ENCODE measurements at places on chromosomes 5 and 9.
A peak's percentile ranks its signal among the peaks of the same experiment; 100 is the strongest.

GRCh38 chr5:172887692-172888091 is 53.6 kb downstream of the ERGIC1 start:
- DNase-seq: no peak

GRCh38 chr5:163339148-163339547 is 98.2 kb upstream of the CCNG1 start:
- DNase-seq: no peak

GRCh38 chr9:115808695-115809094 is 344.9 kb upstream of the PAPPA start:
- DNase-seq: no peak

DNA sequence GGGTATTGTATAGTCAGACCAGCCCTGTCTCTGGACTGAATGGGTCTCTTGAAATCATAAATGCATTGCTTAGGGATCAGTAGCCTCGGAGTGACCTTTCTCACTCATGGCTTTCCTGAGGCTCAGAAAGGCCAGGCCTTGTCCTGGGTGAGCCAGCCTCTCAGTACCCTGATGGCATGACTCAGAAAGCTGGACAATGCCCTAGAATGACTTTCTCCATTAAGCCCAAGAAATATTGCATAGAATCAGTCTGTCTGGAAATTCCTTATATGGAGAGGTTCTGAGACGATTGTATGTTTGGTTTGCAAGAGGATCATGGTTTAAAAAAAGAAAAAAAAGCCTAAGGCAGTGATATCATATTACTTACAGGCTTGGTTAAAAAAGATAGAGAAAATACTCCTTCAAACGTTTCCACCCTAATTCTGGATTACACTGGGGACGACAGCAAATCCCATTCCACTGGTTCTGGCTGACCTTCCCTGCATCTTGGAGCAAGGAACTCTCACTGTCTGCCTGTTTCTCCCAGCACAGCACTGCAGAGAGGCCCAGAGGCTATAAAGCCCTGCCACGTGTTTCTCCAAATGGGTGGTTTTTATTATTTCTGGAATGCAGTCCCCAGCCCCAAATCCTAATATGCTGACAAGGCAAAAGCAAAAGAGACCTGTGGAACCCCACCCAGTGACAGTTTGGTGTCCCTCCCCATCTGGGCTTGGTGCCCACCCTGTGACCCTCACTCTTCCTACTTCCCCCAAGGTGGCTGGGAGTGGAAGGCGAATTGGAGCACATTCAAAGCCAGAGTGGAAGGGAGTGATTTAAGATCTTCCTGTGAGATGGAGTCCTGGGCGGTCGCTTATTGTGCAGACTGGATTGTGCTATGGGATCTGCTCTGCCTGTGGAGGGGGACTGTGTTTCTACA is 34.4 kb downstream of the MAP1B start:
- DNase-seq: no peak

- DNase-seq: no peak
Observed at GRCh38 chr9:108274971-108275370, 580.8 kb downstream of the ACTL7B start.

DNA sequence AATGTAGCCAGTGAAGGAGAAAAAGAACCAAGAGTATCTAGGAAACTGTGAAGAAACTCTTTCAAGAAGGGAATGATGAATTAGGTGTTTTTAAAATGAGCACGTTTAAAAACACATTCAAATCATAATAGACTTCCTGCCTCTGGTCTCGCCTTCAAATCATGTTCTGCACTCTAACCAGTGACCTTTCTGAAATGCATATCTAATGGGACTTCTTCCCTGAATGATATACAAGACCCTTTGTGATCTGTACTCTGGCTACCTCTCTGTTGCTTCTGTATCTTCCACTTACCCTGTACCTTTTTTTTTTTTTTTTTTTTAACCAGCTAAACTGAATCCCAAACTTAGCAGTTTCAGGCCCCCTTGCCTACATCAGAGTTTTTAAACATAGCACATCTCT is 19.5 kb downstream of the SRFBP1 start:
- no peak for DNase-seq

DNA sequence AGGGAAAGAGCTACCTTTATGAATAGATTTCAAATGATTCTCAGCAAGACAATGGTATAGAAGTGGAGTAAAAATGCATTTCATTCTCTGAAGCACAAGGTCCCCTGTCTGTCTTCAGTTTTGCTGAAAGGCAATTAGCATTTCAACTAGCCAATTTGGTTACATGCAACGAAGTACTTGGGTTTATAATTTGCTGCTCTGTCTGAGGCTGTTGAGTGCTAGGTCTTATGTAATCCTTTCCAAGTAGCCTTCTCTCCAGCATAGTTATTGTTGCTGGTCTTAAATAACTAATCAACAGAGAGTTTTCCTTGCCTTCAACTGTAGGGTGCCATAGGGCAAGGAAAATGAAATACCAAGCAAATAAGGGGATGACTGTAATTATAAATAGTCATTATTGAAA is 4.5 kb downstream of the ADGRV1 start:
- DNase-seq: no peak

DNA sequence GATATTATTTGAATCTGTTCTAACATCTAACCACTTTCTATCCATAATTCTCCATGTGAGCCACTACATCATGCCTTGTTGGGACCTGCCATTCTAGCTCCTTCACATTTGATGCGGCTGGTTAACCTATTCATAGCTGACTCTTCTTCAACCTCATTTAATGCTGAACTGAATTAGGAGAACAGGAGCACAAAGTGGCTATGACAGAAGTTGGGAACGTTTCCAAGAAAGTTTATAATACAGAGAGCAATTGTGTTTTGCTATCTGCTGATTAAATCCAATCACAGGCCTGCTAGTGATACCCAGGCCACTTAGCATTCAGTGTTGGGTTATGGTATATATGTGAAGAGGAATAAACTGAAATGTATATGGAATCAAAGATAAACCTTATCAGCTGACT is 440.3 kb downstream of the PTPRD start:
- DNase-seq: no peak

DNA sequence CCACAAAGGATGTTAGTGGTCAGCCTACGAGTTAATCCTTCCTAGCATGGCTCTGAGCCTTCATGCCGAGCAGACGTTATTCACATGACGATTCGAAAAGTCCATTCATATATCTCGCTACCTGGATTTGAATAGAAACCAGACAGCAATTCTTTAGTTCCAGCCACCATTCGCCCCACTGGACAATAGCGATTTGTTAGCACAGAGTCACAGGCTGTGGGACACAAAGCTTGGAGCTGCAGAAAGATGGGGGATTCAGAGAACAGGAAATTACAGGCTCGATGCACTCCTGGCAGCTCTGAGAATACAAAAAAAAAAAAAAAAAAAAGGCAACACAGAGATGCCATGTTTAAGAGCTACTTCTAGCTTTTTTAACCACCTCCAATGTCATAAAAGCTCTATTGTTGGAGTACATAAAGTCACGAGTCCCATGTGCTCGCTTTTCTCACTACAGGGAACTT is 110.7 kb downstream of the NR6A1 start:
- peak; percentile 16 for DNase-seq

DNA sequence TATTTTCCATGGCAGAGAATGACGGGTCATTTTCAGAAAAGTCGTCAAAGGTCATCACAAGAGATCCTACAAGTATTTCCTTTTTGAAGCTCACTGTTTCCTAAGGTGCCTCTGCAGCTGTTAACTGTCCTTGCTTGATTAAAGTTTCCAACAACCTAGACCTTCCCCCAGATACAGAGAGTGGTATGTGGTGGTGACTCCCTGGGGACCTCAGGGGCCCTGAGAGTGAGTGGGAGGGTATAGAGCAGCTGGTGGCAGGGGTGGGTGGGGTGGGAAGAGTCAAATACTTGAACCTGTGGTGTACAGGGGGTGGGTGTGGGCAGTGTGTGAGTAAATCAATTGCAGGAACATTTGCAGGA is 1.6 kb upstream of the CD72 start:
- no peak for DNase-seq

- no peak for DNase-seq
Observed at GRCh38 chr5:86716121-86716520, 98.4 kb downstream of the COX7C start.

DNA sequence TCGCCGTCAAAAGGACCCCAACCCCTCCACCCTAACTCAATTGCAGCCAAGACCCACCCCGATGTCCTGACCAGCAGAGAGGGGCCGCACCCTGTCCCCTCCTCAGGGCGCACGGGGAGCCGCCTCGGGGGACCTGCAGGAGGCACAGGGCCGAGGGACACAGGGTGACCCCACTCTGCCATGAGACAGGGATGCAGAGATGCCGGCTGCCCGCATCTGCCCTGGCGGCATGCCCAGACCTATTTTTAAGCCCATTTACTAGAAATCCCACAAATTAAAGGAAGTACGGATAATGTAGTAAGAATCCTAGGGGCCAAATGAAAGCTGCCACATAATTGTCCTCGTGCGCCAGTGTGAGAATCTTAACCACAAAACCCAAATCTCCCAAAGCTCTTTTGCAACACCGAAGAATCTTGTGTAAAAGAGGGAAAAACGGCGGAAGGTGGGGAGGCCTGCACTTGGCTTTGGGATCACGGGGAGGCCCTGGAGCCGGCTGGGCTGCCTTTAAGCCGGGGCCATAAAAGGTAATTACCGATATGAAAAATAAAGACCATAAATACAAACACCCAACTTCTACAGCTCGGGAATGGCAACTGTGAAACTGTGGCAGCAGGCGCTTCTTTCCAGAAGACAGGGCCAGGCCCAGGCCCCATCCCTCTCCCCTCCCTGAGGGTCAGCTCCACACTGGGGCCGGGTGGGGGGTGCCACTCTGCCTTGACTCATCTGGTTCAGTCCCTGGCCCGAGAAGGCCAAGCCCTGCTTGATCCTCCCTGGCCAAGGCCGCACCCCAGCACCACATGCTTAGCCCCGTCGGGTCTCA is 35.0 kb downstream of the NACC2 start:
- DNase-seq: no peak

DNA sequence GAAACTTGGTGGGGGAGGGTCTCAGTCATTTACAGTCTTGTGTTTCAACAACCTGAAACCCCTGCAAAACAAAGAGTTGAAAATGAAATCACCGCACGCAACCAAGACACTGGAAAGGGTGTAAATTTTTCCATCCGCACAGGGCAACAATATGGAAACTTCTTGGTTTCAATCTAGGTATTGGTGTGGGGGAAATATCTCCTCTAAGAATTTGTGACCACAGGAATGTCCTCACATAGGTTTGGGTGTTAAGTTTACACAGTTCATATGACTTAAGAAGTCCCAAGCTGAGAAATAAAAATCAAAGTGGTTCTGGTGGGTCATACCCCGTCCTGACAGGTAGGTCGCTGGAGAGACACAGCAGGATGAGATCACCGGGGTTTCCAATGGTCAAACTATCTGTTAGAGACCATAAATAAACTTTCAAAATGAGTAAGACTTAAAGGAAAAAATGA is 51.9 kb upstream of the PIP5K1B start:
- peak; percentile 46 for DNase-seq

DNA sequence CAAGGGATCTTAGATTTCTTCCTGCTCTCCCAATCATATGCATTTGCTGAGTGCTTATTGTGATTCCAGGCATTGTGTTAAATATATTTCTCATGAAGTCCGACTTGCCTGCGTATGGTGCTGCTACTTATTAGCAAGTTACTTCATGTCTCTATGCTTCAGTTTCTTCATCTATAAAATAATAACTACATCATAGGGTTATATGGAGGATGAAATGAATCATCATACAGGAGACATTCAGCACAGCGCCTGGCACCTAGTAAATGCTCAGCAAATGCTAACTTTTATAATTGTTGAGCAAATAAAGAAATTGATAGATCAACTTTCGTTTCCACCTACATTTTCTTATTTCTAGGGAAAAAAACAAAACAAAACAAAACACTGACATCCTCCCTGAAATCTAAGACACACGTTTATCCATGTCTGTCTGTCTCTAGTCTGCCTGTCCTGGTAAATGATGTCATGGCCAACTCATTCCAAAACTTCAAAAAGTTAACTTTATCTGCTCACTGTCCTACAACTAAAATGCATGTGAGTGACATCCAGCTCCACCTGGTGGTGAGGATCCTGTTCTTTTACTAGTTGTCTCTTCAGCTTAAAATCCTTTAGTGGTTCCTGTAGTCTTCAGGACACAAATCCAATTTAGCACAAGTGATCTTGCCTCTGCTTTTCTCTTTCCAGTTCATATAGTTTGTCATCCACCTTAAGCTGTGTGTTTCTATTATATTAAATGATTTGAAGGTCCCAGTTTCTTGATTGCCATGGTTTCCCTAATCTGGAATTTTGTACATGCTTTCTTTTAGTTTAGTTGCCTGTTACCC is 27.7 kb downstream of the PPP3R2 start:
- DNase-seq: peak; percentile 21

DNA sequence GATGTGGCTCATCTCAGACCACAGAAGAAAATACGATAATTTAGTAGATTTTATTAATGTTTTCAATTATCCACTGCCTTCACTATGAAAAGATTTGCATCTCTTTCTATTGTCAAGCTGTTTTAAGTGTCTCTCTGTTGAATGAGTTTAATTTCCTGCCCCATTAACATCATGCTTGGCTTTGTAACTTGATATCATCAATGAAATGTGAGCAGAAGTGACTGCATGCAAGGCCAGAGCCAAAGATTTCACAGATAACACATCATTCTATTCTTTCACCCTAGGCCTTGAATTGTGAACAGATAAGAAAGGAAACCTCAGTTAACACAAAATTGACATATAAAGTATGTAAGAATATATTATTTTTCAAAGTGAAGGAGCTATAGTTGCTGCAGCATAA is 986.4 kb upstream of the CDH18 start:
- no peak for DNase-seq

DNA sequence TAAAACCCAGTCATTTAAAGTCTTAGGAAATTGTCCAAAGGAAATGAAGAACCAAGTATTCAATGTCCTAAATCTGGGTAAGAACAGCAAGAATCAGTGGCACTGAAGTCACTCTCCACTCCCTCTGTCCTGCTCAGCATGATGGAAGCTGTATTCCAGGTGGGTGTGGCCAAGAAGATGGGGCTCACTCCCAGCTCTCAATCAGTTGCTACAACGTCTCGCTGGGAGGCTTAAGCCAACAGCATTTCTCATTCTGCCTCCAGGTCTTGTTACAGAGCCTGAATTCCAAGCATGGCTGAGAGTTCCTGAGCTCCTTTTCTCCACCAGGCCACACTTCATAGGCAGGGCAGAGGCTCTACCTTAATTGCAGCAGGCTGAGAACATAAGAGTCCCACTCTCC is 41.2 kb upstream of the TRIO start:
- DNase-seq: no peak

GRCh38 chr5:110735556-110735955 is 3.3 kb upstream of the SLC25A46 start:
- no peak for DNase-seq

DNA sequence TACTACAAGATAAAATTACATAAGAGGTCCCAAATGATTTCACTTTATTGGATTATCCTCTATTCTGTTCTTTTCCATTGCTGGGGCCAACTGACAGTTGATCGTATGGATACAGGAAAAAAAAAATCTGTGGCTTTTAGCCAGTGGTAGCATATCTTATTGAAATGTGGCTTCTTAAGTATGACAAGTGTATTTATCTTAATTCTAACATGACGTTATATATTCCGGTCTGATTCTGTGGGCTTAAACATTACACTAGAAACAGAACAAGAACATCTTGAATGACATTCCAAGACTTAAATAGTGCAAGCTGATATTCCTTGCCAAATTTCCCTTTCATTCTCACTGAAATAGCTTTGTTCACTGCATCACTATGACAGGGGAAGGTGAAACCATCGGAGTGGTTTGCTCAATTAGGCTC is 117.9 kb downstream of the INSYN2B start:
- DNase-seq: no peak

All from GM13977 (cell line).